ENCODE measurements at places on chromosomes 4 and X. TPM values are rescaled to one million over a fixed set of nuclear protein-coding genes. Genes with fewer than 3 reads are reported as not detected.

TCEAL5 gene
- 1.2 TPM for total RNA-seq

TRIM60 gene
- total RNA-seq: not detected

CCDC149 gene
- 11.8 TPM for total RNA-seq

ZCCHC18 gene
- total RNA-seq: 3.9 TPM

NWD2 gene
- not detected for total RNA-seq

PJA1 gene
- 16.2 TPM for total RNA-seq

AFF1 gene
- 51.9 TPM for total RNA-seq

GAGE12E gene
- not detected for total RNA-seq

ELF2 gene
- 80.6 TPM for total RNA-seq

ABCG2 gene
- total RNA-seq: 7.3 TPM

CTAG1A gene
- total RNA-seq: not detected

TLR1 gene
- 16.1 TPM for total RNA-seq

- no peaks in the 10 kb centered on the region for H3K36me3 ChIP-seq
- H3K27me3 ChIP-seq: no peaks in the 10 kb centered on the region
- no peaks in the 10 kb centered on the region for H3K4me1 ChIP-seq
- no peak overlapping the region for H3K27ac ChIP-seq
- no peak for DNase-seq
These were observed 279.0 kb upstream of the VCX3A start for GRCh38 chrX:6813836-6814370.

GRCh38 chr4:86092684-86093083 lies 267.2 kb downstream of the MAPK10 start:
- H3K27me3 ChIP-seq: no peaks in the 10 kb centered on the region
- no peak for DNase-seq
- no peak overlapping the region for H3K27ac ChIP-seq
- no peaks in the 10 kb centered on the region for H3K4me1 ChIP-seq
- H3K36me3 ChIP-seq: no peaks in the 10 kb centered on the region

DNA sequence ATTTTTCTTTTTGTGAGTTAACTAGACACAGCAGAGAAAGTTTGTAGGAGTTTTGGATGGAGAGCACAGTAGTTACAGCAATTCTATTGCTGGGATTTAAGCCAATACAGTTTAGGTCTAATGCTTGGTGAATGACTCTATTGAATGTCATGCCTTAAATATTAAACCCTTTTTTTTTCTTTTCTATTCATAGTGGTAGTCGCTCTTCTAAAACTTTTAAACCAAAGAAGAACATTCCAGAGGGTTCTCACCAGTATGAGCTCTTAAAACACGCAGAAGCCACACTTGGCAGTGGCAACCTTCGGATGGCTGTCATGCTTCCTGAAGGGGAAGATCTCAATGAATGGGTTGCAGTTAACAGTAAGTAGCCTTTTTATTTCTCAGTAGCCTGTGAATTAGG lies 34.8 kb upstream of the DCK start:
- H3K36me3 ChIP-seq: no peaks in the 10 kb centered on the region
- H3K27me3 ChIP-seq: no peaks in the 10 kb centered on the region
- peak overlapping the region; percentile 19 for H3K27ac ChIP-seq
- DNase-seq: no peak
- H3K4me1 ChIP-seq: peaks cover 10% of the 10 kb centered on the region

DNA sequence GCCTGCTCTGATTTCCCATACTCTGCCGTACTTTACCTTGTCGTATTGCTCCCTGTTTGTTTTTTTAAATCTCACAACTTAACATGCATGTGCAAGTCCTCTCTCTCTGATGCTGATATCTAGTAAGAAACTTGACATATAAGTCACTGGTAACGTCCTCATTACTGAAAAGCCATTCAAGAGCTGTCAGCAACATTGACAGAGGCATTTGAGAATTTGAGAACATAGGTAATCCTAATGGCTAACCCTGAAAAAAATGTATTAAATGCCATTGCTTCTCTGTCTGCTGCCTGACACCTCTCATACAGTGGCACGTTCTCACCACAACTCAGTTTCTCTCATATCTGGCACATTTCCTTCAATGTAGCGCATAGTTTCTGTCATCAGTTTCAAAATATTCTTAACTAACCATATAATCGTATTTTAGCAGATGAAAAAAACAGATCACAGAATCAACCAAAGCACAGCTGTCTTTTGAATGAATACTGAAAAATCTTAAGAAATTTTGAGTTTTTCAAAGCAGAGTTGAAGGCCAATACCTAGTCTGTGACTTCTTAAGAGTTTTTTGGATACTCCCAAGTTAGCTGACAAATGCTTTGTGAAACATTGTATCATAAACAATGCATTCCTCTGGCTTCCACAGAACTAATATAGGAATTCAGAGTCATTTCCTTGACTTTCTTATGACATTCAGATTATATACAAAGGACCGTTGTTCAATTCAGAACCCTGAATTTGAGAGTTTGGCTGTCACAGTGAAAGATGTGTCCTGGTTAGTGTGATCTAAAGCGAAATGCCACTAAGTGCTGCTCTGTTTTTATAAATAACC lies 996.4 kb downstream of the C4orf33 start:
- no peak overlapping the region for H3K4me3 ChIP-seq
- H3K4me1 ChIP-seq: no peaks in the 10 kb centered on the region
- DNase-seq: no peak
- H3K27ac ChIP-seq: no peak overlapping the region
- H3K36me3 ChIP-seq: no peaks in the 10 kb centered on the region
- H3K27me3 ChIP-seq: no peaks in the 10 kb centered on the region

GRCh38 chr4:98383431-98384106 lies 122.4 kb downstream of the RAP1GDS1 start:
- no peaks in the 10 kb centered on the region for H3K27me3 ChIP-seq
- H3K27ac ChIP-seq: no peak overlapping the region
- H3K4me3 ChIP-seq: no peak overlapping the region
- no peaks in the 10 kb centered on the region for H3K4me1 ChIP-seq
- H3K36me3 ChIP-seq: no peaks in the 10 kb centered on the region

- peak overlapping the region; percentile 98 for H3K27ac ChIP-seq
- peaks cover 6% of the 10 kb centered on the region for H3K4me1 ChIP-seq
- no peaks in the 10 kb centered on the region for H3K36me3 ChIP-seq
- peak overlapping the region; percentile 100 for H3K4me3 ChIP-seq
- DNase-seq: no peak
- H3K27me3 ChIP-seq: no peaks in the 10 kb centered on the region
These were observed 758 bp upstream of the NR3C2 start for GRCh38 chr4:148442832-148443511.

GRCh38 chrX:135513130-135513515 lies 7.3 kb upstream of the INTS6L start:
- no peak overlapping the region for H3K27ac ChIP-seq
- H3K36me3 ChIP-seq: no peaks in the 10 kb centered on the region
- DNase-seq: no peak
- no peaks in the 10 kb centered on the region for H3K27me3 ChIP-seq

DNA sequence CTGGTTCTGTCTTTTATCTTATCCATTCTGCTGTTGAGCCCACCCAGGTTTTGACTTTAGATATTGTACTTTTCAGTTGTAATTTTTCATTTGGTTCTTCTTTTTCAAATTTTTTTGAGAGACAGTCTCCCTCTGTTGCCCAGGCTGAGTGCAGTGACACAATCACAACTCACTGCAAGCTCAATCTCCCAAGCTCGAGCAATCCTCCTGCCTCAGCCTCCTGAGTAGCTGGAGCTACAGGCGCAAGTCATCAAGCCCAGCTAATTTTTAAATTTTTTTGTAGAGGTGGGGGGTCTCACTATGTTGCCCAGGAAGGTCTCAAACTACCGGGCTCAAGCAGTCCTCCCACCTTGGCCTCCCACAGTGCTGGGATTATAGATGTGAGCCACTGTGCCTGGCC lies 25.7 kb downstream of the LETM1 start:
- no peaks in the 10 kb centered on the region for H3K4me1 ChIP-seq
- H3K4me3 ChIP-seq: no peak overlapping the region
- H3K36me3 ChIP-seq: peaks cover 42% of the 10 kb centered on the region

GRCh38 chrX:38985375-38985774 lies 184.1 kb downstream of the MID1IP1 start:
- no peak overlapping the region for H3K4me3 ChIP-seq
- H3K4me1 ChIP-seq: no peaks in the 10 kb centered on the region
- no peaks in the 10 kb centered on the region for H3K27me3 ChIP-seq
- no peak overlapping the region for H3K27ac ChIP-seq
- H3K36me3 ChIP-seq: no peaks in the 10 kb centered on the region

DNA sequence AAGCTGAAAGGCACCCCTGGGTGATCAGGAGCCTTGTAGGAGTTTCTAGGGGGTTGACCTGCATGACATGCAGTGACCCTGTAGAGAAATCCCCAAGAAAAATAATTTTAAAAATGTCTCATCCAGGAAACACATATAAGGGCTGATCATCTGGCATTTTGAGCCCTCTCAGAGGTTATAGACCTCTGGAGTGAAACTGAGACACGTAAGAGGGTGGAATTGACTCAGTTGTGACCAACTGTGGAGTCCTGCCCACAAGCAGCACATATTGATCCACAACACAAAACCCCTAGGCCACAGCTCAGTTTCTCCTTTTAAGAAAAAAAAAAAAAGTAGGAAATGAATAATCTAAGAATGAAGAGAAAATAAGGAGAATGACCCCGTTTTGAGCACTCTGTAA lies 32.5 kb upstream of the MTMR8 start:
- no peak overlapping the region for H3K27ac ChIP-seq
- no peaks in the 10 kb centered on the region for H3K4me1 ChIP-seq
- H3K27me3 ChIP-seq: no peaks in the 10 kb centered on the region
- H3K36me3 ChIP-seq: no peaks in the 10 kb centered on the region

DNA sequence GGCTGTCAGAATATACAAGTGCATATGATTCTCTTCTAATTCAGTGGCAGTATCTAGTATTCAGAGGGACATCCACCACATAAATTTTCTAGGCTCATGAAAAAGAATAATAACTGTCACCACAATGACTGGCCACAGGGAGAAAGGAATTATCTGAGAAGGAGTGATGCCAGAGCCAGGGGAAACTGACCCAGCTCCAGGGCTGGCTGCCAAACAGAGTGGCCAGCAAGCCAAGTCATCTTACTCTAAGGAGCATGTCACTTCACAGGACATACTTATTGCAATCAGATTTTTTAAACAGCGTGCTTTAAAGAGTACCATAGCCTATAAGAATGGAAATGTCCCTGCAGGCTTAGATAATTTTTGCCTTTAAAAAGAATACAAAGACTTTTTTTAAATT lies 5.8 kb upstream of the SEPTIN11 start:
- no peak overlapping the region for H3K4me3 ChIP-seq
- peaks cover 11% of the 10 kb centered on the region for H3K4me1 ChIP-seq
- no peak overlapping the region for H3K27ac ChIP-seq
- no peaks in the 10 kb centered on the region for H3K27me3 ChIP-seq
- DNase-seq: no peak

- peak overlapping the region; percentile 95 for H3K27ac ChIP-seq
- H3K4me3 ChIP-seq: no peak overlapping the region
- peaks cover 63% of the 10 kb centered on the region for H3K4me1 ChIP-seq
- no peaks in the 10 kb centered on the region for H3K36me3 ChIP-seq
- DNase-seq: no peak
- no peaks in the 10 kb centered on the region for H3K27me3 ChIP-seq
These were observed 32.4 kb downstream of the ADH7 start for GRCh38 chr4:99402765-99403164.

- no peaks in the 10 kb centered on the region for H3K4me1 ChIP-seq
- DNase-seq: no peak
- no peak overlapping the region for H3K27ac ChIP-seq
- no peaks in the 10 kb centered on the region for H3K27me3 ChIP-seq
- H3K4me3 ChIP-seq: no peak overlapping the region
- no peaks in the 10 kb centered on the region for H3K36me3 ChIP-seq
These were observed 22.3 kb downstream of the HTRA3 start for GRCh38 chr4:8291701-8292477.

GRCh38 chr4:159273841-159274240 lies 171.0 kb downstream of the RAPGEF2 start:
- no peak for DNase-seq
- H3K27ac ChIP-seq: no peak overlapping the region

- DNase-seq: no peak
- H3K27ac ChIP-seq: no peak overlapping the region
- no peaks in the 10 kb centered on the region for H3K27me3 ChIP-seq
These were observed 1.4 kb upstream of the CORIN start for GRCh38 chr4:47839259-47839658.

DNA sequence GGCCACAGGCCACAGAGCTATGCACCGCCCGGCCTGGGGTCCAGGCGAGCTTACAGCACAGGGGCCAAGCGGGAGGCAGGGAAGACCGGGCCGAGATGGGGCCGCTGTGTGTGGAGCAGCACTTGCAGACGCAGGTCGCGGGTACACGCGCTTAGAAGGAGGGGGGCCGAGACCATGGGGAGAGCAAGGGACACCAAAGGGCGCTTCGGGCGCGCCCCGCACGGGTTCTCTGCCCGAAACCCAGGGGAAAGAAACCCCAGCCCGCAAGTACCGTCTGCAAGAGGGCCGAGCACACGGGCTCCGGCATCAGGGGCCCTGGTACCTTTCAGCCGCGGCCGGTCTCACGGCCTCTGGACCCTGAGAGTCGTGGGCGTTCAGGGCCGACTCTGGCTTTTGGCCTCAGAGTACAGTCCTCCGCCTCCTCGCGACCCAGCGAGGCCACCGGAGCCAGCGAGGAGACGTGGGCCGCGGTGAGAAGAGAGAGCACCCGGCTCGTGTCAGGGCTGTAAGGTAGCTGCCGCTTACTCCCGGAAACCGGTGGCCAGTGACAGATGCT lies 342 bp downstream of the EOLA2 start:
- H3K27me3 ChIP-seq: no peaks in the 10 kb centered on the region
- DNase-seq: no peak
- peak overlapping the region; percentile 69 for H3K4me3 ChIP-seq
- no peaks in the 10 kb centered on the region for H3K36me3 ChIP-seq
- no peaks in the 10 kb centered on the region for H3K4me1 ChIP-seq

GRCh38 chr4:159027535-159027934 lies 75.3 kb upstream of the RAPGEF2 start:
- H3K36me3 ChIP-seq: no peaks in the 10 kb centered on the region
- H3K27me3 ChIP-seq: no peaks in the 10 kb centered on the region
- DNase-seq: no peak
- no peak overlapping the region for H3K4me3 ChIP-seq

Measured in thoracic aorta (tissue), 2 donors.